SIG-M5 (cell line): ENCODE measurements at places on chromosomes 4 and X.

GRCh38 chrX:11887175-11887574 is 129.1 kb downstream of the MSL3 start:
- DNase-seq: no peak

- no peak for DNase-seq
These were observed 243.2 kb upstream of the F9 start for GRCh38 chrX:139287155-139287924.

DNA sequence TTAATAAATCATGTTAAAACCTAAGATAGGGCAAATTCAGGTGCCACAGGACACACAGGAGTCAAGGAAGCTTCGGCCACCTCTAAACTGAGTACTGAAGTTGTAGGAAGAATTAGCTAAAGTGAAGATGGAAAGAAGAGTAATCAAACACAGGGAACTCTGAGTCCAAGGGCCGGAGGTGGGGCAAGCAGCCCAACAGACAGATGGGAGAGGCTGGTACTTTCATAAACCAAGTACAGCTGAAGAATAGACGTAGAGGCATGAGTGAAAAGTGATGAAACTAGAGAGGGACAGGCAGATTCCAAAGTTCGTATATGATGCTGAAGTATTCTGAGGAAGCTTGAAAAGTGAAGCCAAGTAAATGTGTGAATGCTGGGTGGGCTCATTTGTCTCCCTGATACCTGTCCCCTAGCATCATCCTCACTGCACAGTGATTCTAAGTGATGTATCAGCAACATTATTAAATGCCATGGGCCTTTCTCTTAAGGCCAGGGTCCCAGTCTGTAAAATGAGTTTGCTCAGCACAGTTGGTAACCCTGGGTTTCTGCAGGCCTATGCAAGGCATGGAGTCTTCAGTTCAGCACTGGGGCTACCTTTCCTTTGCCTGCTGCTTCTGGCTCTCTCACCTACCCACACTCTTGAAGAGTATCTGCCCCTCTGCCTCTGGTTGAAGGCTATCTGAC is 203.3 kb downstream of the NR3C2 start:
- DNase-seq: no peak

DNA sequence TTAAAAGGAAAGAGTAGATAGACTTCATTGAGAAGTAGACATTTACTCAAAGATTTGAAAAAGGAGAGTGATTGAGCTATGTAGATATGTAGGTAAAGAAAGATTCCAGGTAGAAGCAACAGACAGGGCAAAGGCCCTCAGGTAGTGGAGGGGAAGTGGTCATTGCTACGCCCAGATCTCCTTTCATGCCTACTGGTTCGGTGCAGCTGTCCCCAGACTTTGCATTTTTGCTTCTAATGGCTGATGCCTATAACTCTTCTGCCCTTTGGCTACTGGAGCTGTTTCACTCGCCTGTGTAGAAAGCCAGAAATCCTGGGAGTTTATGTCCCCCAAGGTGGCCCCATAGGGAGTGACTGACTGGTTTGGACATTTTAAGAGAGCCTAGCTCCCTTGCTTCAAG is 16.9 kb upstream of the ARMCX2 start:
- no peak for DNase-seq

GRCh38 chrX:29083823-29084222 is 496.6 kb downstream of the IL1RAPL1 start:
- no peak for DNase-seq
